ENCODE measurements at places on chromosomes 2 and 18. TPM values are rescaled to one million over a fixed set of nuclear protein-coding genes. Genes with fewer than 3 reads are reported as not detected.
A peak's percentile ranks its signal among the peaks of the same experiment; 100 is the strongest.

Gene INPP5D
- polyA plus RNA-seq = 6.2 TPM

Gene NPHP1
- 14.6 TPM for polyA plus RNA-seq

GRCh38 chr2:222034058-222034457 lies 264.7 kb downstream of the PAX3 start:
- no peak for DNase-seq

DNA sequence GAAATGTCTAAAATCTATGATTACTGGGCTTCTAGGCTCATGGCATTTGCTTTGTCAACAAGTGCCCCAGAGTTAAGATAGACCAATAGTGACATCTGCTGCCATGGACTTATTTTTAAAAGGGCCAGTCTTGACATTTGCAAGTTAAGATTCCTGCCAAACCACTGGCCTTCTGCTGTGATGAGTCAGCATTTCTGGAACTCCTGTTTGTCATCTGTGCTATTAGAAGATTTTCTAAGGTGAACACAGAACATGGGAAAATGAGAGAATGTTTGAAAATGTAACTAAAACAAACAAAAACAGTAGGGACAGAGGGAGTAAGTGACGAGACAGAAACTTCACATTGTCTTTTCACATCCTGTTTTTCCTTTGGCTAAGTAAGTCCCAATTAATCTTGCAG lies 93.7 kb upstream of the WDR75 start:
- DNase-seq = peak; percentile 1

Gene RBFA
- 29.0 TPM for polyA plus RNA-seq
